ENCODE measurements at places on chromosomes 4 and X.

DNA sequence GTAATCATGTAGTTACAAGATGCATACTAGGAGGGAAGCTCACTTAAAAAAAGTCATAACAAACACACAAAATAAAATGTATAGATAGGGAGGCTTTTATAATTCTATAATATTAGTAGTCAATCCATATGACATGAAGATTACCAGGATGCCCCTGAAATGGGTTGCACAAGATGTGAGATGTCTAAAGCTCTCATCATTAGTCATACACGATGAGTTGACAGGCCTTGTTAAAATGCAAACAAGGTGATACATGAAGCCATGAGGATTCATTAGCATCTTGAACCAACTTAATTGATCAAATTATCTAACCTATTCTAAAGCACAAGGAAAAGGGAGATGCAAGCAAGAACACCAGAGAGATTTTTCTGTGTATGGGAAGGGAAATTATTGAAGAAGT lies 470.2 kb downstream of the IQCM start:
- DNase-seq: no peak

GRCh38 chr4:109046471-109047201 lies 255.8 kb downstream of the COL25A1 start:
- DNase-seq: no peak

GRCh38 chr4:22607382-22607781 lies 85.4 kb upstream of the GBA3 start:
- no peak for DNase-seq

DNA sequence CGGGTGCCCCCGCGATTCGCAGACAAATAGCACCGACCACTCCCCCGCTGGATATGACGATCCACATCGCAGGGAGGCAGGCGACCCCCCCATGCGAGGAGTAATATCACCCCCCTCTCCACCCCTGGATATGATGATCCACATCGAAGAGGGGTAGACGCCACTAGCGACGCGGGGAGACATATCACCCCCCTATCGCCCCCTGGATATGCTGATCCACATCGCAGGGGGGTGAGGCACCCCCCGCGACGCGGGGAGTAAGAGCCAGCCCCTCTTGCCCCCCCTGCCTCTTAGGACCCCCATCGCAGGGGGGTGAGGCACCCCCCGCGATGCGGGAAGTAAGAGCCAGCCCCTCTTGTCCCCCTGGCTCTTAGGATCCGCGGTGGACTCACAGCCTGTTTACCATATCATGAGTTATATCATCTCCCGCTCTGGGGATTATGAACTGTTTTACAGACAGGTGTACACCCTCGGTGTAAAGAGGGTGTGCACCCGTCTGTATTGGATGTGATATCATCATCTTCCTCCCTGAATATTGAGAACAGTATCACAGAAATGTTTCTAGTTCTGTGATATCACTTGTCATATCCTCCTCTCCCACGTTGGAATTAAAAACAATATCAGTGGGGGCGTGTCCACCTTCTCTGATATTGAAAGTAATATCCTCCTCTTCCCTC lies 22.7 kb upstream of the DRD5 start:
- no peak for DNase-seq

DNA sequence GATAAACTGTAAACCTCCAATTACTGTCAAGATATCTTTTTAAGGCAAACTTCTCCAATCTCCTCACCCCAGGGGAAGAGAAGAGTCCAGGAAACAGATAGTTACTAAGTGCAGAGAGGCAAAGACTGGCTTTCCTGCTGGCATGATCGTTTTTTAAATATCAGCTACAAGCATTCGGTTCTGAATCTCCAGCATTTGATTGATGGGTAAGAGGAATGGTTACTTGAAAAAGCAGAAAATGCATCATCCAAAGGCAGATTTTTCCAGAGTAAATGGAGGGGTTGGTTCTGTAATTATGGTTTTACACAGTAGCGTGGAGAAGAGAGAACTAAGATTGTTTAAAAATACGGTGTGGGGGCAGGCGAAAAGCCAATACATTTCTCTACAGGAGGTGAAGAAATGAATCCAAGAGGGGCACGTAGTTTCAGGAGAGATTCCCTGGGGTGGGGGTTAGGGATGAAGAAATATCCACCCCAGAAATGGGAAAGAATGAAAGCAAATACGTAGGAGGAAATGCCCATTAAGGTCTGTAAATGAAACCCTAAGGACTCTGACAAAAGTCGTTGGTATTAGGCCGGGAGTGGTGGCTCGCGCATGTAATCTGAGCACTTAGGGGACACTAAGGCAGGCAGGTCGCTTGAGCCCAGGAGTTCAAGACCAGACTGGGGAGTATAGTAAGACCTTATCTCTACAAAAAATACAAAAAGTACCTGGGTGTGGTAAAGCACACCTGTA lies 248.3 kb downstream of the DHRSX start:
- no peak for DNase-seq

DNA sequence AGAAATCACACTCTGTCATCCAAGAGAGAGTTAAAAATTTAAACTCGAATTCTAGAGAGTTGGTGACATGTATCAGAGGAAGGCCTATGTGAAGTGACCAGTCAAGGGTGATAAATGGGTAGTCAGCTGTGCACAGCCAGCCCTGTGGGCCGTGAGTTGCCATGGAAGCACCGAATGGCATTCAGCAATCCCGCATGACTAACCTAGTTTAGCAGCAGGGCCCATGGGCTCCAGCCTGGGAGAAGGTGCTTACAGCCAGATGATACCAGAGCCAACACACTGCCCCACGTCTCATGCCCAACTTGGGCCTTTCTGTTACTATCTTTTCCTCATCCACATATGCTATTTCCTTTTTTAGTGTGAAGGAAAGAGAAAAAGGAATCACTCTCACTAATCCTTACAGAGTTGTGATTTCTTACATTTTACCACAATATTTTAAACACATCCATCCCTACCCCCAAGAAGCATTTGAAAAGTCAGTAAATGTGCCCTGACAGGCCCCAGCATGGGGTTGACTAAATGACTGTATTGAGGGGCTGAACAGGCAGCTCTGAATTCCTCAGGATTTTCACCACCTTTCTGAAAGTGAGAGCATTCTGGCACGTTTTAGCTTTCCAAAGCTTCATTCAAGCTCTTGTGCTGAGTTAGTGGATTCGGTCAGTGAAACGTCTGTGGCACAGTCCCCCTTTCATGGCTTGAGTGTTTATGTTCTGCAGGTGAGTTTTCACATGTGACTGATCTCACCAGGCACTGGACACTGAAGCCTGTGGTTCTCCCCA lies 104.2 kb downstream of the AFF1 start:
- no peak for DNase-seq
